GM10248 (cell line): ENCODE measurements at places on chromosomes 12 and 14.

- no peak for DNase-seq
Measured at GRCh38 chr14:70212752-70213151, 24.0 kb upstream of the SLC8A3 start.

GRCh38 chr12:114976372-114976771, 292.4 kb upstream of the TBX3 start:
- no peak for DNase-seq

GRCh38 chr12:124457287-124458219, 109.9 kb downstream of the NCOR2 start:
- DNase-seq, result peak; percentile 78

- no peak for DNase-seq
Measured at GRCh38 chr14:69274321-69274720, 14.4 kb downstream of the GALNT16 start.

DNA sequence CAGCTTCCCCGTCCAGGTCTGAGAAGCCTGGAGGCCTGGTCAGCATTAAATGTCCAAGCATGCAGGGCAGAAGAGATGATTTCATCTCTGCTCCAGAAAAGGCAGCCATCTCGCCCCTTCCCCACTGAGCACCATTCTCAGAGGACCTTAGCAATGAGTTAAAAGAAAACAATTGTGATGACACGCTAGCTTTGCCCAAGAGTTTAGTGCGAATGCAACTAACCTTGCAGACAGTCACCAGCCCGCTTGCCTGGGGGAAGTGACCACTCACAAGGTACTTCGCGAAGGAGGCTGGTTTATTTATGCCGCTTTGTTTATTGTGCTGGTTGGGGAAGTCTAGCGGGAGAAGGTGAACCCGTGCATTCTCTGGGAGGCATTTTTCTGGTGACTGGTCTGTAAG, 170.7 kb downstream of the RBM19 start:
- DNase-seq, result no peak

GRCh38 chr14:96626121-96626768, 124.1 kb downstream of the PAPOLA start:
- no peak for DNase-seq
